ENCODE measurements at places on chromosomes 7 and 10. TPM values are rescaled to one million over a fixed set of nuclear protein-coding genes. Genes with fewer than 3 reads are reported as not detected.

DNA sequence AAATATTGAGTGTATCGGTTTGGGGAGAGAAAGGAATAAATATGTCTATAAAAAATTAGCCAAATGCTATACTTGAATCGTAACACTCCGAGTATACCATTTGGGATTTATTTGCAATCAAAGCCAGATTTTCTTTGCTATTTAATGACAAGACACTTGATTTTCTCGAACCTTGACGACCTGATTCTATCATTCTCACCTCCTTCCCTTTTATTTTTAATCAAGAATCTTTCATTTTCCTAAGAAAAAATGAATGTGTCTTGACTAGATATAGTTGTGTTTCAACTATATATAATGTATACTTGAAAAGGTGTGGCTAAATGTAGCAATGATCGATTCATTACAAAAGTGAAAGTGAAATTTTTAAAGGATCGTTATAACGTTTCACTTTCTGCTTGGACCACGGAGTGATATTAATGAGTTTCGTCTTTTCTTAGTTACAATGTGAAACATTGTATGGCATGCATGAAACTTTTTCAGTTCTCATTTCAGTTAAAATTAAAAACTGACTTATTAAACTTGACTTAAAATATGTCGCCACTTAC lies 562 bp downstream of the NUB1 start:
- no peak for DNase-seq

Gene LFNG
- total RNA-seq, result 48.3 TPM

Gene EXOSC1
- total RNA-seq, result 21.7 TPM

DNA sequence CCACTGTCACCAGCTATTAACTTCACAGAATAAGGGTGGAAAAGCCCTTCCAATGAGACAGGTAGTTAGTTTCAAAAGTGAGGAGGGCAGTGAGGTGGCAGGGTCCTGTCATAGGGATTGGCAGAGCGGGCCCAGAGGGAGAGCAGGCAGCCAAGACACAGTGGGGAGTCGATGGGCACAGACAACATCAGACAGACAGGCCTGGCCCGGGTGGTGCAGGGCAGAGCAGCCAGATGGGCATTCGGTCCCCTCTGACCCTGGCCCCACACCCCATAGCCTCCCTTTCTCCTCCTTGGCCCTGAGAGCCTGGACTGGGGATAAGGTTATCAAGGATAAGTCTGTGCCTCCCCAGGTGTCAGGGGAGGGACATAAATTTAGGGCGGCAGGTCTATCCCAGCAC lies 31.4 kb upstream of the SMARCD3 start:
- DNase-seq, result no peak

Gene TCAF2
- 0.89 TPM for total RNA-seq

All from left colon (tissue), 2 donors.